NT2/D1 (cell line): ENCODE measurements at places on chromosomes 1 and 21.

DNA sequence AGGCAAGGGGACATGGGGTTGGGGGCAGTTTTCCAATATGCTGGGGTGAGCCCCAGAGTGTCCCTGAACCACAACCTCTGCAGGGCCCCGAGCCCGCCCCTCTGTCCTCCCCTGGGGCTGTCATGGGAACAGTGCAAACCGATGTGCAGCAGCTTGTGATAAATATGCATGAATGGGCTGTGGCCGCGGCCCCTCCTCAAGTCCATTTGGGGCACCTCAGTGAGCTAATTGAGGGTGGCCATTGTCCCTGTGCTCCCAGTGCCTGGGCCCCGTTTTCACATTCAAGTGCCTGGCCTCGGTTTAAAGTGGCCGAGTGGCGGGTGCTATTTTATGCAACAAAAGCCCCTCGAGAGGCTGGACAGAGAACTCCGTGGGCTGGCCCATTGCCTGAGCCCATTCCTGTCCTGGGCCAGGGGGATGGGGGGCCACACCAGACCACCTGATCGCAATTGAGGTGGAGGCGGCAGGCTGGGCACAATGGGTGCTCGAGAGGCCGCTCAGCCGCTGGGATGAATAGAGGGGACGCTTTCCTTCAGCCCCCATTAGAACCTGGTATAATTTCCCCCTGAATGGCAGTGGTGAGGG, 193.7 kb downstream of the FOXD2 start:
- no peak for DNase-seq

DNA sequence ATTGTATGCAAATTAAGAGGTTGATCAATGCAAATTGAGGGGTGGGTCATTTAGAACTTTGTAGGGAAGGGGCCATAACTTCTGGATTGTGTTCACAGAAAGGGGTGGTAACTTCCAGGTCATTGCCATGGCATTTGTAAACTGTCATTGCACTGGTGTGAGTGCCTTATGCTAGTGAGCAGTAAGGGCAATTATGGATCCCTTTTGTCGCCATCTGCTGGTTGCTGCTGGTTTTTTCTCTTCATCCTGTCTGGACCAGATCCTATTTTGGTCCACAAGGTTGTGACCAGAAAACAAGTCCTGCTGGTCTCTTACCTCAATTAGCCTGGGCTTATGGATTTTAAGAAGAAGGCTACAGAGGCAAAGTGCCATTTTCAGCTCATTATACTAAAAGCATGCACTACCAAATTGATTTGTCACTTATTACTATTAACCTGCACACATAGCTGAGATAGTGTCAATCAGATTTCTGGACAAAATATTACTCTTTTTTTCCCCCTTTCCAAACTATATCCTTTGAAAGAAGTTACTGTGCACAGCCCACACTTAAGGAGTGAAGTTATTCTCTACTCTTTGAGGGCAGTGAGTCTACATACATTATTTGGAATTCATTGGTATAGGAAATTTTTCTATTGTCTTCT, 196.2 kb downstream of the ZC3H11B start:
- peak; percentile 42 for DNase-seq

DNA sequence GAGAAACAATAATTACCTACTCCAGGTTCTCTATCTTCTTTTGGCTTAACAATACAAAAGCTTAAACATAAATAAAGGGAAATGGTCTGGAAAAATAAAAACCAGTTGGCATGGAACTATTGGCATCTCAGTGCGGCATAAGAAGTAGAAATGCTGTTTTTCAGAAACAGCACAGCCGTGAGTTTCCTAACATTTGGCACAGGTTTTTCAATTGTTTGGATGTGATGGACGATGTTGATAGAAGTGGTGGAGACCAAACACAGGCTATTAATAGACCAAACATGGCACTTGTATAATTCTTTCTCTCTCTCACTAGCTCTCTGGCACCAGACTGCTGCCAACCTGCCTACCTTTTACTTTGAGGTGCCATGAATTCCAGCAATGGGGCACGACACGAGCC, 36.2 kb downstream of the KCNN3 start:
- DNase-seq, result no peak

DNA sequence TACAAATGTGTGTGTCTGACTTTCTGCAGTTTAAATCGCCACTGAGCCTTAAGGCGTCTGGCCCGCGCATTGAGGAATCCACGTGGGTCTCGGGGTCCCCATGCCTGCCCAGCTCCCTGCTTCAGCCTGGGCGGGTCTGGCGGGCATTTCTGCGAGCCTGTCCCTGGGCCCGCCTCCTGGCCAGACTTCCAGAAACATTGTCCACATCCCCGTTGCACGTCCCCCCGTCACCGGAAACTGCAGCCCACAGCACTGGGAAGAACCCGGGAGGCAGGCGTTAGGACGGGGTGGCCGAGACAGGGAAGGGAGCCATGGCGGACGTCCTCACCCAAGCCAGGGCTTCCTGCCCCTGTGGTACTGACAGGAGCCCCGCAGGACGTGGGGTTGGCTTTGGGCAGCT, 113.1 kb upstream of the COL6A1 start:
- DNase-seq, result no peak

DNA sequence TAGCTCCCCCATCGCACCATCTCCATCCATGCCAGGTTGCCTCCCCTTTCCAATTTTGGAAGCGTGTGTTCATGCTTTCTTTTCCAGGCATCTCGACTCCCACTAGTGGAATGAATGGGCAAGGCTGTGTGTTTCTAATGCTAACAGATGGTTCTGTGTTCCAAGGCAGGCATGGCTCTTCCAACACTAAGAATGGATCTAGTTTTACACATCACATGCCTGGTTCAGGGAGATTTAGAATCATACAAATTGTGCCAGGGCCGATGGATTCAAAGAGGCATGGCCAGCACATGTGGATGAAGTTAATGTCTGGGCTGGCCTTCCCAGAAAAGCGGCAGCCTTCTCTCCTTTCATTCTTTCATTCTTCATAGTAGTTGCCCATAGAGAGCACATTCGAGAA, 438.7 kb downstream of the PRDM2 start:
- DNase-seq, result no peak

- DNase-seq, result no peak
These were observed 5.0 kb downstream of the CLDN19 start for GRCh38 chr1:42735056-42735455.

DNA sequence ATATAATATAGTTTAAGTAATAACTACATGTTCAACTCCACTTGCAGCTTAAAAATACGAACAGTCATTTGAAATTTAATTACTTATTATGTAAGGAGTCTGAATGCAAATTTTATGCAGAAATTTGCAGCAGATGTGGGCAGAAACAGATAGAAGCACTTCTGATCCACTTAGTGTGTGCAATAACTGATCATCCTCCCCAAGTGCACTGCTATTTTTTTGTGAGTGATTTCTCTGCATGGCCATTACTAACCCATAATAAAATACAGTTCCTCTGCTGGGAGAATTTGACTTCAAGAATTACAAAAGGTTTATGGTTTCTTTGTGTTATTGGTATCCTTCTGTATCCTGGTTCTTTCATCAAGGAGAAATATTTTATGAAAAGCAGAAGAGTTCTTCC, 611.5 kb upstream of the RGS18 start:
- no peak for DNase-seq

GRCh38 chr1:165843304-165843703, 15.9 kb downstream of the UCK2 start:
- DNase-seq, result no peak

DNA sequence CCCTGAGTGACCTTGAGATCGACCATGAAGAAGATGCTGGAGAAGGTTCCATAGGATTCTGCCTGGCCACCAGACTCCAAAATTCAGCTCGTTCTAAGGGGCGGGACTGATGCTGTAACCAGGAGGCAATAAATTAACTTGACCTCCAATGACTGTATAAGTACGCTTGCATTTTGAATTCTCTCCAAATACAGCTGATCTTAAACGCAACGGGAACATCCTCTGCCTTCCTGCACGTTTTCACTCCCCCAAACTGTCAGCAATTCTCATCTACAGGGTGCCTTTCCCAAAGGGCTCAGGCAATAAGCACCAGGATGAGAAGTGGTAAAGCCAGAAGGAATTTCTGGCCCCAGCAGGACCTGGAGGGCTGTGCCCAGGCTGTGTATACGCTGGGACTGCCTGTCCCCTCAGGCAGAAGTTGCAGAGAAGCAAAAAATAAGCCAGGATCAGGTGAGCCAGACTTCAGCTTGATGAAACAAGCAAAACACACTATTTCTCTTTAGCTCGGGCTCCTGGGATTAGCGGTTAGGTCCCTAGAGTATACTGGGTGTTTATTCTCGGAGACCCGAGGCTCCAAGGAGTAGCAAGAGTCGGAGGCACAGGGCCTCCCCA, 124.8 kb downstream of the LRIG2 start:
- DNase-seq, result no peak

DNA sequence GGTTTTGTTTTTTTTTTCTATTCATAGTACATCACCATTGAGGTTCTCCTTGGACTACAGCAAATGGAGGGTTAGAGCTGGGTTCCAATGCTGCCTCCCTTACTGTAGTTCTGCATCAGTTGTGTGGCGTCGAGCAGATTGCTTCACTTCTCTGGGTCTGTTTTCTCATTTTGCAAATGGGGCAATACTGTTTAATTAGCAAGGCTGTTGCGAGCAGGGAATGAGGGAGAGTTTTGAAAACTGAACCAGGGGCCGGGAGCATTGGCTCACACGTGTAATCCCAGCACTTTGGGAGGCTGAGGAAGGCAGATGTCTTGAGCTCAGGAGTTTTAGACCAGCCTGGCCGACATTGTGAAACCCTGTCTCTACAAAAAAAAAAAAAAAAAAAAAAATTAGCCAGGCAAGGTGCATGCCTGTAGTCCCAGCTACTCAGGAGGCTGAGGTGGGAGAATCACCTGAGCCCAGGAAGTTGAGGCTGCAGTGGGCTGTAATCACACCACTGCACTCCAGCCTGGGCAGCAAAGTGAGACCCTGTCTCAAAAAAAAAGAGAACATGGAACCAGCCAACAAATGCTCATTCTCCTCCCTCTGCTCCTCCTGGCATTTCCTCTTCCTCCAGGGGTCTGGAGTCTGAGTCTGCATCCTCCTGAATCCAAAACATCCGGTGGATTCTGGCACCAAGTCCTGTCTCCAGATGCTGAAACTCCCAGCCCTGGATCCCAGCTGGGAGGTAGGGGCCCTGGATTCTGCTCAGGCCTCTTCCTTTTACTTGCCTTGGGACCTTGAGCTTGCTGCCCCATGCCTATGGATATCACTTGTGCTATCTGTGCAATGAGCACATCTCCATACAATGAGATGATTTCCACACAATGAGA, 3.7 kb upstream of the PLOD1 start:
- no peak for DNase-seq

DNA sequence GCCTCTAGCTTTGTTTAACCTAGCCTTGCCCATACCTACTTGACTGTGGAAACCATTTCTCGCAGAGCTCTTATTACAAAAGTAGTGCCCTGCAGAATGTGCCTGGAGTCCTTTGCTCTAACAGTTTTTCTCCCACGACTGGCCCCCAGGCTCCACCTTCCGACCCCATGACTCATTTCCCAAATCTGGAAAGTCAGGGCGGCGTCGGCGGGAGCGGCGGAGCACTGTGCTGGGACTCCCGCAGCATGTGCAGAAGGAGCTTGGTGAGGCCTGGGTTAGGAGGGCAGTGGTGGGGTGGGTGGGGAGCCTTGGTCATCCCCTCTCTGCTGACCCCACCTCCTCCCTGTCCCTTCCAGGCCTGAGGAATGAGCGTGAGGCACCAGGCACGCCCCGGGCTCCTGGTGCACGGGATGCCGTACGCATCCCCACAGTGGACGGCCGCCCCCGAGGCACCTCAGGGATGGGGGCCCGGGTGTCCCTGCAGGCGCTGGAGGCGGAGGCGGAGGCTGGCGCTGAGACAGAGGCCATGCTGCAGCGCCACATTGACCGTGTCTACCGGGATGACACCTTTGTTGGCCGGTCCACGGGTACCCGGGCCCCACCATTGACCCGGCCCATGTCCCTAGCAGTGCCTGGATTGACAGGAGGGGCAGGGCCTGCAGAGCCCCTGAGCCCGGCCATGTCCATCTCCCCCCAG, 47.5 kb downstream of the YARS1 start:
- no peak for DNase-seq

DNA sequence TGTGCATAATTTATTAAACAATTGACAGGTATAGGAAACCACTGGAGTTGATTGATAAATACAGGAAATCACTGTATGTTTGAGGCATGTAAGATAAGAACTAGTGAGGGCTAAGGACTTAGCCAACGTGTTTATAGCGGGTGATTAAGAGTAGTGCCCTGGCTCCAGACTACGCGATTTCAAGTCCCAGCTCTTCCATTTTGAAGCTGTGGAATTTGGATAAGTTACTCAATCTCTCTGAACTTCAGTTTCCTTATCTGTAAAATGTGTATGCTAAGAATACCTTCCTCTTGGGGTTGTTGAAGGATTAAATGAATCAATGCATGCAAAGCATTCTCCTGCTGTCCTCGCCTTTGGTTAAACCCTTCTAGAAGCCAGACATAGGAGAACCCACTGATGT, 143.3 kb upstream of the GJB5 start:
- no peak for DNase-seq

DNA sequence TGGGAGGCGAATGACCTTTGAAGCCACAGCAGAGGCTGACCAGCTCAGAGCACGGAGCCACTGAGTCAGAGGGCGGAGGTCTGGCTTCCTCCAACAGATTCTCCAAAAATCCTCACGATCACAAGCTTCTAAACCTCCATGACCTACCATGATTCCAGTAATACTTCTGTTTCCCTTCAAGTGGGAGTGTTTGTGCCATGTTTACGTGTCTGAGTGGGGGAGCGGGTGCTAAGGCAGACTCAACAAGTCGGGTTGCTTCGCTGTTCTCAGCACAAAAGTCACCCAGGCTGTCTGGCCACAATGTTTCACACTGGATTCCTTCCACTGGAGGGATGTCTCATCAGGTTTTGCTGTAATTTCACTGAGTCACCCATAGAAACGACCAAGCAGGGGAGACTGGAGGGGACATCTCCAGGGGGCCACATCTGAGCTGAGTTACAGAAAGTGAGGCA, 86.2 kb downstream of the SLC66A1 start:
- DNase-seq, result no peak
